GM18507 (cell line): ENCODE measurements at places on chromosomes 13 and 19.

DNA sequence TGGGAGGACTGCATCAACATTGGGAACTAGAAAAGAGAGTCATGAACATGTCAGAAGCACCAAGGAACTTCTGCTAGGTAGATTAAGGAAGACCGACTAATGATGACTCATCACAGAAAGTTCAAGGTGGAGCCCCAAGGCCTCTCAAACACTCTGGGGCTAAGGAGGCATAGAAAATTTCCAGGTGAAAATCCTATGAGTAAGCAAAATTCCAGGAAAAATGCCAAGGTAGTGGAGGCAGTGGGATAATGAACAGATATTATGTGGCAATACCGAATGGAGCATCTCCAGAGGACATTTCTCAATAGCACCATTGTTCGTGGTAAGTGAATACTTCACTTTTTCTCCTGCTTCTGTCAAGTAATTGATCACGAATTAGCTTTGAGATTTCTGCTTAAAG is 336.5 kb downstream of the MZT1 start:
- DNase-seq = no peak

GRCh38 chr13:111503905-111504695 is 183.7 kb downstream of the TEX29 start:
- DNase-seq = no peak

- DNase-seq = no peak
Measured at GRCh38 chr13:77909827-77910226, 8.8 kb downstream of the EDNRB start.

GRCh38 chr19:2751438-2751830 is 11.6 kb upstream of the SLC39A3 start:
- DNase-seq = no peak

- DNase-seq = no peak
Measured at GRCh38 chr13:37263871-37264270, 158.4 kb upstream of the CSNK1A1L start.

GRCh38 chr13:23450340-23451046 is 17.0 kb upstream of the SACS start:
- no peak for DNase-seq

DNA sequence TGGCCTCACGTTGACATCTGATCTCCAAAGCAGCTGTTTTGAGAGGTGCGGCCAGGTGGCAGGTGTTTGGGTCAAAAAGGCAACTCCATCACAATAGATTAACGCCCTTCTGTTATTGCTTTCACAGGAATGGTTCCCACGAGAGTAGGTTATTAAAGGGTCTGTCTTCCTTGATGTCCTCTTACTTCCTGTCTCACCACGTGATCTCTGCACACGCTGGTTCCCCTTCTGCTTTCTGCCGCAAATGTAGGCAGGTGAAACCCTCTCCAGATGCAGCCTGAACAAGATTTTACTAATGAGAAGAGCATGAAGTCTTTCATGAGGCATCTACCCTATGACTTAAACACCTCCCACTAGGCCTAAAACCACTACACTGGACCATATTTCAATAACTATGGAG is 22.8 kb upstream of the ZNF564 start:
- DNase-seq = no peak

DNA sequence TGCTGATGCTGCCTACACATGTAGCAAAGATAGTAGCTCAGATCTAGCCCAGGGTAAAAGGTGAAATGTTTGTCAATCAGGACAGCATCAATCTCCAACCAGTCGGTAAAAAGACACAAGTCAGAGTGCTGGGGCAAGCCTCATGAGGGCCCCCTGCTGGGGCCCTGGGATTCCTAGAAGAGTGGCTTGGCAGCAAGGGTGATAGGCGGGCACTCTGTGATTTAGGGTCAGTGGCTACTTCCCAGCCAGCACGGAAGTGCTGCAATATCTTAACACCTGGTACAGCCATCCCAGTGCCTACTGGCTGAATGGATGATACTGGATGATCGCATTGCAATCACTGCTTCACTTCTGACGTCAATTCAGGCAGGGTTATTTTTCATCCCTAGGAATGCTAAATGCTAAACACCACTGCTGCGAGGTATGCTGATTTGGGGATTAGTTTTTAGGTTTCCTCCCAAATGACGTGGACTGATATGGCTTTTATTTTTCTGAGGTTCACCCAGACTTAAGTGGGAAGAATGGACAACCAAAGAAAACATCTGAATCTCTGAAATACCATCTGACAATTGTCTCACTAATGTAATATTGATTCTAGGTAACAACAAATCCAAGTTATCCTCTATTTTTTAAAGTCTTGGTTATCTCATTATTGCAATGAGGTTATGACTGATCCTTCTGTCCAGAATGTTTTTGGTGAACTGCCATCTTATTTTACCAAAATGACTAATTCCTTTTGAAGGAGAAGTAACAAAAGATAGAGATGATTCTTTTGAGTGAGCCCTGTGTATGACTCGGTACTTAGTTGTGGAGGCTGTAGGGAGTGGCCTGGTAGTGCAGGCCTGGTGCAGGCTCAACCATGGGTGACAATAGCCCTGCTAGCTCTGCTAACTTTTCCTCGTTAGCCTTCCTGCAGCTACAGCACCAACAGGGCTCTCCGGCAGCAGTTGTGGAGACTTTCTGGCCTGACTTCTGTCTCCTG is 432.5 kb downstream of the FGF9 start:
- DNase-seq = no peak

DNA sequence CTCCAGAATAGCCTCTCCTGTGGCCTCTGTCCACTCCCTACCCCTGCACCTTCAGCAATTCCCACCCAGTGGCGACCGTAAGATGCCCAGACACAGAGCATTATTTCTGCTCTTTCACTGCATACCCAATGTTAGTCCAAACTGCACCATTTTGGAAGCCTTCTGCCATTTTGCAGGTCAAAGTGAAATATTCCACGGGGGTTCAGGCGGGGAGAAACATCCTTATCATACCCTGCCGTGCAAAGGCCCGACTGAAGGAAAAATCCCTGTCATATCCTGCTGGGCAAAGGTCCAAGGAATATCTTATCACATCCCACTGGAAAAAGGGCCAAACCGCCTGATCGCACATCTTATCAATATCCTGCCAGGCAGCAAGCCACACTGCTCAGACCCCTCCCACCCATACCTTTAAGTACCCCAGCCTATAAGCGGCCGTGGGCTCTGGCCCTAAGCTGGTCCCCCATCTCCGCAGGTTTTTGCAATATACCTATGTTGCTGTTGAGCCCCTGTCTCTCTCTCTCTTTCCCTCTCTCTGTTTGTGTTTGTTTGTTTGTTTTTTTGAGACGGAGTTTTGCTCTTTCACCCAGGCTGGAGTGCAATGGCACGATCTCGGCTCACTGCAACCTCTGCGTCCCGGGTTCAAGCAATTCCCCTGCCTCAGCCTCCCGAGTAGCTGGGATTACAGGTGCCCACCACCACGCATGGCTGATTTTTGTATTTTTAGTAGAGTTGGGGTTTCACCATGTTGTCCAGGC is 18.2 kb downstream of the CLEC11A start:
- no peak for DNase-seq

DNA sequence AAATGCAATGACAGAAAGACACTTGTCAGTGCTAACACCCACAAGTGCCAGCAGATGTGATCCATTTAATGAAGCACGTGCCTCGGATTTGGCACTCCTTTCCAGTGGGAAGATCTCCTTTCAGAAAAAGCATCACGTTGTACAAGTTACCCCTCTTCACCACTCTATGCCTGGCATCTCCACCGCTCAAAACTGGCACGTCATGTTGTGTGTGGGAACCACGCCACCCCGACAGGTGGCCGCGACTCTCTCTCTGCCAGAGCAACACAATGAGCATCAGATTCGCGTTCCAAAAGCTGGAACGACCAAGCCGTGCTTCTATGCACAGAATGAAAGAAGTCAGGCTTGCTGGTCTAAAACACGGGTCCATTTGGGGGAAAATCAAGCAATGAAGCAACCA is 24.3 kb downstream of the TMTC4 start:
- no peak for DNase-seq

- no peak for DNase-seq
Measured at GRCh38 chr19:37127999-37128820, 44.3 kb downstream of the ZNF585A start.

DNA sequence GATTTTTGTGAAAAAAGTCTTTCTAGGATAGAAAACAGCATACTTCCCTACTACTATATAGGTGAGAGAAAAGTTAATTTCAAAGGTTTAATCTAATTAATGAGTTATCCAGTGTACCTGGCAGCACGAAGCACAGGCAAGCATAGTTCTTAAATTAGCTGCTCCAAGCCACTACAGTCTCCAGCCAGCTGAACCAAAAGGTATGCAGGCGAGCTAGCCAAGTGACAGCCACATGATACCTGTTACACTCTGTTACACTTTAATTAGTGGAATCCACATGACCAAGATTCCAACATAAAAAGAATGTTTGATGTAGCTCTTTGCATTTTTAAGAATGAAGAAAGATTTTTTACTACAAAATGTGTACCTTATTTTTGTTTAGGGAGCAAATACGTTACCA is 15.5 kb downstream of the SLC25A30 start:
- DNase-seq = no peak

DNA sequence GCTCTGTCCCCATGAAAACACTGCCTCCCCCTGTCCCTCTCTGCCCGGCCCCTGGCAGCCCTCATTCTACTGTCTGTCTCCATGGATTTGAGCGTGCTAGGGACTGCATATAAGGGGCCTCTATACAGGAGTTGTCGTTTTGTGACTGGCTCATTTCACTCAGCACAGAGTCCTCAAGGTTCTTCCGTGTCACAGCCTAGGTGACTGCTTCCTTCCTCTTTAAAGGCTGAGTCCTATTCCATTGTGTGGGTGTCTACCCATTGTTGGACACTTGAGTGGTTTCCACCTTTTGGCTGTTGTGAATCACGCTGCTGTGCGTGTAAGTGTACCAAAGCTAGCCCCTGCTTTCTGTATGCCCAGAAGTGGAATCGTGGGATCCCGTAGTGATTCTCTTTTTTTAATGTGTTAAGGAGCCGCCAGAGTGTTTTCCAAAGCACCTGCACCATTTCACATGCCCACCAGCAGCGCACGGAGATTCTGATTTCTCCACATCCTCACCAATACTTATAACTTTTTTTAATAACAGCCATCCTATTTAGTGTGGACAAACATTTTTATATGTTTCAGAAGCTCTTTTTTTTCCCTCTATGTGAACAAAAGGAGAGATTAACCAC is 116.7 kb downstream of the COL4A2 start:
- DNase-seq = no peak

DNA sequence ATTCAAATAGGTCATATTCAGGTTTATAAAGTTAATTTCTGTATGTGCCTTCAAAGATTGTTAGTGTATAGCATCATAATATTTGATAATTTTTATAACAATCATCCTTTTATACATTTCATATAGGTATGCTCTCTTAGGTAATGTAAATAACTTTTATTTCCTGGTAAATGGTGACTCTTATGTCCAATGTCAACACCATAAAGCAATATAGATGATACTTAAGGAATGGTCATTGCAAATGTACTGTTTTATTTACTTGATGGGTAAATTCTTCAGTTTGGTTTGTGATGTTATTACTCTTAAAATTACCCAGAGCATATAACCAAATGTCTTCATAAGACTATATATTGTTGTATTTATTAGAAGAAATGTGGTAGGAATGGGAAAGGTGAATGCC is 928.7 kb downstream of the PCDH9 start:
- no peak for DNase-seq

DNA sequence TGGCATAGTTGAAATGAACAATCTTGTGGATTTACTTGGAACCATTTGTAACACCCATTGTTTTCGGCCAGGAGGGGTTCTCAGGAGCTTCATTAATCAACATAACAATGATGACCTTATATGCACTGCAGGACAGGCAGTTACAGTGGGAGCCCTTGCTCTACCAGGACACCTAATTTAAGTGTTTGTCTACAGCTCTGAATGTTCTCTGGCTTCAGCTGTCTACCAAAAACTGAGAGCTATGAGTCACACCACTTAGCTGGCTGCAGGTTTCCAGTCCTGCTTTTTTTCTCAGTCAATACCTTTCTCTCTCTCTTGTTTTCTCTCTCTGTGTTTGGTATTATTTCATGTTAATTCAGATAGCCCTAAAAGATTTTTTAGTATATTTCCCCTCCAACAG is 105.4 kb upstream of the MBNL2 start:
- no peak for DNase-seq

- DNase-seq = peak; percentile 12
Measured at GRCh38 chr13:95207769-95208366, 93.4 kb downstream of the ABCC4 start.

- peak; percentile 32 for DNase-seq
Measured at GRCh38 chr19:53792721-53793433, 31.2 kb downstream of the NLRP12 start.

DNA sequence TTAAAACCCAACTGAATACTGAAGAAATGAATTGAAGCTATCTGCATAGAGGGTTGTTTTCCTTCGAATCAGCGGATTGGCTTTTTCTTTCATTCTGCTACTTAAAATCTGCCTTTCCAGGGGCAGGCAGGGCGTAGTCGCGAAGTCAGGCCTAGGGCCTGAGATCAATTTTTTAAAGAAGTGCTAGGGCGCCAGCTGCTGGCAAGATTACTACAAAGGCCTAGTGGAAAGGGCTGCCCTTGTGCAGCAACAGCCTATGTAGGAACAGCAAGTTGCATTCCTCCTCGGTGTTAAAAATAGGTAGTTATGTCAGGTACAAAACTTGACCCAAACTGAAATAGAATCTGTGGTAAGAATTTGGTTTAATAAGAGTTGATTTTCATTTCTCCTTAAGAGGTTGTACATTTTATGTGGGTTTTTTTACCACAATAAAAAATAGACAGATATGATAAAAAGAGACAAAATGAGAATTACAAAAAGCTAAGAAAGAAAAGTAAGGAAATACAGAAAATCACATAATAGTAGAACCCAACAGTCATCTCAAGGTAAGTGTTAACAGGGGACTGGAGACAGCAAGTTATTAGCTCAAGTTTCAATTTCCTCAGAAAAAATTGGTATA is 9.5 kb upstream of the URAD start:
- no peak for DNase-seq

DNA sequence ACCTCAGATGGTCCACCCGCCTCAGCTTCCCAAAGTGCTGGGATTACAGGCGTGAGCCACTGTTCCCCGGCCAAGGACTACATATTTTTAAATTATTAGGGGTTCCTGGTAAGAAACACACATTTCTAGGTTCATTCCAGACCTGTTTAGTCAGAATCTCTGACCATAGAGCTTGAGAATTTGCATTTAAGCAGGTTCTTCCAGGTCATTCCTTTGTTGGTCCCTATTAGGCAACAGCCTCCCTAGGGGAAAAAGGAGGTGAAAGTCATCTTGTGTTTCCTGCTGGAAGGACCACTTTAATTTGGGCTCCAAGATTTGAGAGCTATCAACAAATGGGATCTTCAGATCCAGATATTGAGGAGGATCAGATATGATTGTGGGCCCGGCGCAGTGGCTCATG is 16.3 kb downstream of the S1PR2 start:
- DNase-seq = no peak

DNA sequence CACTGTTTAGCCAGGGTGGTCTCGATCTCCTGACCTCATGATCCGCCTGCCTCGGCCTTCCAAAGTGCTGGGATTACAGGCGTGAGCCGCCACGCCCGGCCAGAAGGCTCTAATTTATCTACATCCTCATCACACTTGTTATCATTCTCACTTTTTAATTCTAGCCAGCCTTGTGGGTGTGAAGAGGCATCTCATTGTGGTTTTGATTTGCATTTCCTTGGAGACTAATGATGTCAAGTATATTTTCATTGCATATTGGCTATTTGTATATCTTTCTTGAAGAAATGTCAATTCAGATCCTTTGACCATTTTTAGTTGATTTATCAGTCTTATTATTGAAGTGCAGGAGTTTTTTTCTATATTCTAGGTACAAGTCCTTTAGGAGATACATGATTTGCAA is 27.7 kb upstream of the HIF3A start:
- no peak for DNase-seq
